IPS DF 19.7 (cell line): ENCODE measurements at places on chromosomes 16 and 17.

GRCh38 chr16:3797904-3798811 is 80.8 kb upstream of the TRAP1 start:
- no peak for DNase-seq

DNA sequence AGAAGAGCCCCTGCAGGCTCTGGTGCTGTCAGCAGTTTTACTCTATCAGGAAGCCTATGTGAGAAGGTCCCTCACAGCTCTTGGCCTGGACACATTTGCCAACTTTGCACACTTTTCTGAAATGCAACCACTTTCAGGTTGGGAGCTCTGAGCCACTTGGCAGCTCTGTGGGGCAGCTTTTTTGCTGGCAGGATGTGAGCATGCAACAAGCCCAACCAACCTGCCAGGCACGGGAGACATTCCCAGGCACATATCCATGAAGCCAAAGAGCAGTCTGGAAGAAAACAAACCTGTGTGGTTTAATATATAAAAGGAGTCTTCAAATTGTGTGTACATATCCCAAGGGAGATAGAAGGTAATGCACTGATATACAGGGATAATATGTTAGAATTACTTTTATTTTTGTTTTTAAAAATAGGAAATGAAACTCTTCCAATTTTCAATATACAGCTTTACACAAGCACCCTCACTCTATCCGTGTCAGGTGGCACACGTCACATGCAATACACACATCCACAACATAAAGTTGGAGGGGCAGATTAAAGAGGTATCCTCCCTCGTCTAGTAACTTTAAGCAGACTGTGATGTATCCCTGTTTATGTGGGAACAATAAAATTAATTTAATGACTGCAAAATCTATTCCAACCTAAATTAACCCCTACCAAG is 57.4 kb upstream of the COX10 start:
- DNase-seq = no peak

DNA sequence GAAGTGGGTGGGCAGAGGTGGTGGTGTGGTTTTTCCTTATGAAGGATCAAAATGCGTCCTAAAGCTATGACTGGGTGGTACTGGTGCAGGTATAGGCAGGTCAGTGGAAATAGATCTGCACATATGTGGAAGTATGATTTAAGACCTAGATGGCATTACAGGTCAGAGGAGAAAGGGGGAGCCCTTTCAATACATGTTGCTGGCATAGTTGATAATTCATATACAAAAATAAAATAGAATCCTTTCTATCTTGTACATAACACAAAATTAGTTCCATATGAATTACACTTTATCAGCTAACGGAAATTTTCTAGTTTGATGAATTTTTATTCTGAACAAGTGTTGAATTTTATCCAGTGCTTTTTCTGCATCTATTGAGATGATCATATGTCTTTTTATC is 20.8 kb upstream of the PIK3R5 start:
- no peak for DNase-seq

- DNase-seq = no peak
These were observed at the start of gene EPX for GRCh38 chr17:58192612-58193011. Gene EPX (plus strand): TSS chr17:58192726. CDS start chr17:58192847, 121 bp downstream.

- no peak for DNase-seq
These were observed 2.9 kb upstream of the RHBDF2 start for GRCh38 chr17:76504117-76504516.

- DNase-seq = no peak
These were observed 15.1 kb downstream of the ASPSCR1 start for GRCh38 chr17:81992306-81993102.

- DNase-seq = no peak
These were observed 61.2 kb downstream of the ENGASE start for GRCh38 chr17:79135628-79136405.

DNA sequence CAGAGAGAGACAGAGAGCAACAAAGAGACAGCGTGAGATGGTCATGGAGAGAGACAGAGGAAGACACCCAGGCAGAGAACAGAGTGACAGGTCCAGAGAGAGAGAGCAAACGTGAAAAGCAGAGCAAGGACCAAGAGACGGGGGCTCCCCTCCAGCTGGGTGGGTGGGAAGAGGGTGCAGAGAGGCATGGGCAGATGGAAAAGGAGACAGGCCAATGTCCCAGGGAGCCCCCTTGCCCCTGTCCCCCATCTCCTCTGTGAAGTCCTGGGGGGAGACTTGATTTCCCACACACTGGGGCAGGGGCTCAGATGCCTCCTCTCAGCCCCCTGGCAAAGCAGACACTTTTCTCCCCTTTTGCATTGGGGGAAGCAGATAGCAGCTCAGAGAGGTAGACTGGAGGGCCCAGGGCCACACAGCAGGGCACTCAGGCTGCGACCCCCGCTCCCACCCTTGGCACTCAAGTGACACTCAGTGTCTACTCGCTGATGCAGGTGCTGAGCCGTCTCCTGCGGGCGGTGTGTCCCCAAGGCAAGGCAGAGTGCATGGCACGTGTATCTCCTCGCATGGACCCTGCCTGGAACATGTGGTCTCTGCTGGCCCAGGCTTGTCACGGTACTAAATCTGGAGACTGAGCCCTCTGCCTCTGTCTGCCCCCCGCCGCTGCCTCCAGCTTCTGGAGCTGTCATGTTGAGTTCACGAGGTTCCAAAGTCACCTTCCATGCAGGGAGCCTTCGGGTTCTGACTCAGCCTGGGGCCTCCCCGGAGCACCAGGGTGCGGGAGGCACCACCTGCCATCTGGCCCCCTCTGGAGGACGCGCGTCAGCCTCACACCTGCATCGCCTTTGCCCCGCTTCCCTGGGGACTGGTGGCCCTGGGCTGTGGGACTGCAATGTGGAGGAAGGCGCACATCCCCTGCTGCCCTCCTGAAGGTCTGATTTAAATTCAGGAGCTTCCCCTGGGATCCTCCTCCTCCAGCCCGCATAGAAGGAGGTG is 215.9 kb upstream of the GSE1 start:
- no peak for DNase-seq

GRCh38 chr16:2500918-2501750 is 12.6 kb upstream of the ATP6V0C start:
- DNase-seq = no peak

- no peak for DNase-seq
These were observed 215.2 kb downstream of the ZFHX3 start for GRCh38 chr16:72832621-72833248.

DNA sequence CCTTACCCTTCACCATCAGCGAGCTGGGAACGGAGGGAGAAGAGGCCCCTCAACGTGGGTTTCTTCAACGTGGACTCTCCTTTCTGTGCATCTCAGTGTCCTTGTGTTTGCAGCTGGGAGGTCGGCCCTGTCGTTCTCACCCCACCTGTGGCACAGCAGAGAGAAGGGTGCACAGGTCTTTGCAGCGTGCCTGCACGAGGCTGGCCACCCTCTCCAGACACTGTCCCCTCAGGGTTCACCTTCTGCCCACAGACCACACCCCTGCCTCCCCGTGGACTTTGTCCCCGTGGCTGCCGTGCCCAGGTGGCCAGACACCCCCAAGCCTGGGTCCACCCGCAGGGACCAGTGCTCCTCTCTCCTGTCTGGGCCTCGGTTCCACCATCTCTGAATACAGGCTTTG is 7.3 kb upstream of the WDR45B start:
- DNase-seq = no peak

DNA sequence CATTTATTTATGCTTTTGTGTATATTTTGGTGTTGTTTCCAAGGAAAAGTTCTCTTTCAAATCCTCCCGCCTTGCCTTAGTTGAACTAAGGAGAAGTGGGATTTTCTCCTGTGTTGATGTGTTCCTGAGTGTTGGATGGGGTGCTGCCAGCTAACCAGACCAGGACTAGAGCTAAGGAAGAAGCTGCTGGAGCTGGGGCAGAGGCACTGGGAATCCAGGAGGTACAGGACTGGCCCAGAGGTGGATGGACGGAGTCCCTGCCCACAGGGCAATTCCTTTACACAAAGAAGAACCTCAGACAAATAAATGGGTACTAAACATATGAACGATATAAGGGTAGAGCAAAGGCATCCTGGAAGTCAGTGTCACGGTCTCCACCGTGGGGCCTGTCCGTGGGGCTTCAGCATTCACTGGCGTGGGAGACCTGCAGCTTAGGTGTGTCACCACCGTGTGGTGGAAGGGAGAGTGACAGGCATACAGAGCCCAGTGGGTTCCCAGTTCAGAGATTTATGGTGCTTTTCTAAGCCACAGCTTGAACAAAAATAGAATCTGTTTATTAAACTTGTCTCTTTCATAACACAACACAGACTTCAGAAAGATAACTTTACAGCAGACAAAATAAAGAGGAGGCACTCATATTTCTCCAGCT is 270.7 kb downstream of the NTN1 start:
- no peak for DNase-seq

GRCh38 chr17:56985371-56986162 is 7.6 kb downstream of the SCPEP1 start:
- DNase-seq = no peak

DNA sequence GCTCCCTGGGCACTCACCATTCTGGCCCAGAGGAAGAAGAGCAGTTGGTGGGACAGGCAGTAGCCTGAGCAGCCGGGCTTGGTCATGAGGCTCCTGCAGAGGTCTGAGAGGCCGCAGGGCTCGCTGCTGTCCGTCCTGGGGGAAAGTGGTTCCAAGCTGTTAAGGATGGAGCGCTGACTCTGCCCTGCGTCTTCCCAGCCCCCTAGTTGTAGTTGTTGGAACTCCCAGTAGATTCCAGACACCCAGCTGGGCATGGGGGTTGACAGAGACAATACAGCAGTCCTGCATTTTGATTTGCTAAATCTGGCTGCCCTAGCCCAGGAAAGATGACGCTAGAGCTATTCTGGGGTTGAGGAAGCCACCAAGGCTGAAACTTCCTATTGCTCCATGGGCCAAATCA is 7.3 kb downstream of the C16orf89 start:
- peak; percentile 94 for DNase-seq

- DNase-seq = no peak
These were observed 161.3 kb downstream of the RPTOR start for GRCh38 chr17:80705988-80706387.

- DNase-seq = no peak
These were observed 178.3 kb upstream of the CHMP6 start for GRCh38 chr17:80813318-80813717.

- DNase-seq = no peak
These were observed 1.4 kb downstream of the CMTM2 start for GRCh38 chr16:66580605-66581209.

GRCh38 chr16:50602531-50603205 is 54.5 kb downstream of the NKD1 start:
- DNase-seq = no peak

DNA sequence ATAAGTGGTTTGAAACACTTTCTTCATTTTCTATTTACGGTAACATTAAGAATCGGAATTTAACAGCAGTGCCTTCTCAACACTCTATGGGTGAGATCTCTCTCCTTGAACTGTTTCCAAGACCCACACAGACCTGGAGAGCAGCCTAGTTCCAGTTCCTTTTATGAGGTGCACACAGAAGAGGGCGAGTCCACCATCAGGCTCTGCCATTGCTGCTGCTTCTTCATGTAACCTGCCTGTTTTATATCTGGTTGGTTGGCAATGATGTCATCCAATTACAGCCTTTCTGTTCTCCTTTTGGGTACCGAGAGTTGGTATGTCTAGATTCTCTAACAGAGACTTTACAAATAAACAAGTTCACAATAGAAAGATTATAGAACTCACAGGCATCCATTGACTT is 225.7 kb downstream of the UTP18 start:
- DNase-seq = no peak

DNA sequence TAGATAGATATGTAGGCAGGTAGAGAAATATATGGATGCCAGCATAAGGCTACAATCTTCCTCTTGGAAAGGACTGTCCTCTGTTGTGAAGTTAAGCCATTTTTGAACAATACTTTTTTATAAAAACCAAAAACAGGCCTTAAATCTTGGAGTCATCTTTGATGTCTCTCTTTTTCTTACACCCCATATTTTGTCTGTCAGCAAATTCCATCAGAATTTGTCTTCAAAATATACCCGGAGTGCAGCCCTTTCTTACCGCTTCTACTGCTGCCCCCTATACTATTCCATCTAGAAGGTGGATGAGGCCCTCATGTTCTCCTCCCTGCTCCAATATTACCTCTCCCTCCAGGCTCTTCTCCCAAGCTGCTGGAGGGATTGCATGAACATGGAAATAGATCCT is 326.5 kb downstream of the HAPSTR1 start:
- no peak for DNase-seq

- DNase-seq = no peak
These were observed 1.5 kb downstream of the DDX28 start for GRCh38 chr16:68021490-68021889.

GRCh38 chr16:85662482-85662812 is 26.3 kb downstream of the GINS2 start:
- no peak for DNase-seq

DNA sequence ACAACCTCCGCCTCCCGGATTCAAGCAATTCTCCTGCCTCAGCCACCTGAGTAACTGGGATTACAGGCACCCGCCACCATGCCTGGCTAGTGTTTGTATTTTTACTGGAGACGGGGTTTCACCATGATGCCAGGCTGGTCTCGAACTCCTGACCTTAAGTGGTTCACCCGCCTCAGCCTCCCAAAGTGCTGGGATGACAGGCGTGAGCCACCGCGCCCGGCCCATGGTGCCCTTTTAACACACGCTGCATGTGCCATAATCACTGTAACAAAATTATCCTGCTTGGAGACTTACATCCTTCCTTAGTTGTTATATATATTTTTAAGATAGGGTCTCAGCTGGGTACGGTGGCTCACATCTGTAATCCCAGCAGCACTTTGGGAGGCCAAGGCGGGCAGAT is 5.4 kb downstream of the CD7 start:
- no peak for DNase-seq

- no peak for DNase-seq
These were observed 2.8 kb downstream of the STAT5A start for GRCh38 chr17:42291129-42291528.

DNA sequence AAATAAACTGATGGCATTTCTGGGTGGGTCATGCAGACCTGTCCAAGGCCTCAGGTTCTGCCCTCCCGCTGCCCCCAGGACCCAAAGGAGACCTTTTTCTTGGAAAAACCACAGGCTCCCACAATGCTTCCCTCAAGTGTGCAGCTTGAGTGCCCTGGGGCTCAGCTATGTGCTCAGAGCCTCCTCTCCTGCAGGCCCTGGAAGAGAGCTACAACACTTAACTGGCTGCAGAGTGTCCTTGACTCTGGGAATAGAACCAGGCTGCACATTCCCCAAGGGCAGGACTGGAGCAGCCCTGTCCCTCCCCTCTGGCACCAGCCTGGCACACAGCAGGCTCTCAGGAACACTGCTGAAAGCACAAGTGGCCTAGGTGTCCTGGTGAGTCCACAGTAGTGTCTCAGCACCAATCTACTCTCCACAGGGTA is 4.8 kb upstream of the SREBF1 start:
- DNase-seq = no peak

- DNase-seq = no peak
These were observed 39.8 kb upstream of the AKAP1 start for GRCh38 chr17:57044976-57045867.

DNA sequence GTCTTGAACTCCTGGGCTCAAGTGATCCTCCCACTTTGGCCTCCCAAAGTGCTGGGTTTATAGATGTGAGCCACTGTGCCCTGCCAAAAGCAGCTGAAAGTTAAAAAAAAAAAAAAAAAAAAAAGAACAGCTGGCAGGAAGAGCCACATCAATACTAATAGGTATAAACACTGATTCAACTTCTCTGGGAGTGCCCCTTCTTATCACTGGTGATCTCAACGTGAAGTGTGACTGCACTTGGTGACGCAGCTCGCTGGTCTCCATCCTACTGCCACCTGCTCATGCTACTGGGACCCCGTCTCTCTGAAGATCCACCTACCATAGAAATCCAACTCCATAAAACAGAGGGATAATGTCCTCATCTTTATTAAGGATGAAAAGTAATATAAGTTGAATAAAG is 40.8 kb downstream of the RNF157 start:
- DNase-seq = no peak
